ENCODE measurements at places on chromosomes 3 and 15. TPM values are rescaled to one million over a fixed set of nuclear protein-coding genes. Genes with fewer than 3 reads are reported as not detected.

DNA sequence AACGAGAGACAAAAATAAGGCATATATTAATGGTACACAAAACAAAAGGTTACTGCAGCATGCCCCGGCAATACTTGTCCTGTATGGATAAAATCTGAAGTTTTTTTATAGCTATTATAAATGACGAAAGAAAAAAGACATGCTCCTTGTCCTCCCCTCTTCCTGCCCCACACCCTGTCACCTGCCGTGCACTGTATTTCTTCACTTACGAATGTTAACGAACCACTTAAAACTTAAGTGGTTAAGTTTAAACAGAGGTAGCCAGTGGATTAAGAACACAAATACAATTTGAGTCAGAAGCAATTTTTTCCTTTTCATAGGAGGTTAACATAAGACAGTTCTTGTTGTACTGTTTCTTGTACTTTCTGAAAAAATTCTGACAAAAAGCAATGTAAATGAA, 799.1 kb upstream of the NECTIN3 start:
- no peak for DNase-seq

DNA sequence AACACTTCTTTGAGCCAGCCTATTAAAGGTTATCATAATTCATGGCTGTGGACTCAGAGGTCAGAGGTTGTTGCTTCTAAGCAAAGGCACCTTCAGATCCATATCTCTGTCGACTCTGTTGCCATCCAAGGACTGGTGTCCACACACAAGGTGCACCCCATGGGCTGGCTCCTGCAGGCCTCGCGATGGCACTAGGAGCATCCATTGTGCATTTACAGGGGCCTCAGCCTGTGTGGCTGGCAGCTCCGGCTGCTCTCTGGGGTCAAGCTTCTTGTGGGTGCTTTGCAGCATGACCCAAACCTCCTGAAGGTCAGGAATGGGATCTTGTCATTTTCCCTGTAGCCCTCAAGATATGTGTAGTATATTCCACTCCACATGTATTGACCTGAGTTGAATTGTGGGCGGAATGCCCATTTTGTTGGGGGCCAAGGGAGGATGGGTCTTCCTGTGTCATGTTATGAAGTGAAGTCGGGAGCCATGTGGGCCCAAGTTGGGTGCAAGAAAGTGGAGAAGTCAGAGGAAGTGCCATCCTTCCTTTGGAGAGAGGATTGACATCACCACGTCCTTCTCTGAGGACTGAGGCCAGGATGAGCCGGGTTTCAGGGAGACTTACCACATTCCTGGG, 43.9 kb downstream of the CHDH start:
- no peak for DNase-seq

GRCh38 chr3:905217-905616, 187.6 kb upstream of the CNTN6 start:
- DNase-seq, result no peak

DNA sequence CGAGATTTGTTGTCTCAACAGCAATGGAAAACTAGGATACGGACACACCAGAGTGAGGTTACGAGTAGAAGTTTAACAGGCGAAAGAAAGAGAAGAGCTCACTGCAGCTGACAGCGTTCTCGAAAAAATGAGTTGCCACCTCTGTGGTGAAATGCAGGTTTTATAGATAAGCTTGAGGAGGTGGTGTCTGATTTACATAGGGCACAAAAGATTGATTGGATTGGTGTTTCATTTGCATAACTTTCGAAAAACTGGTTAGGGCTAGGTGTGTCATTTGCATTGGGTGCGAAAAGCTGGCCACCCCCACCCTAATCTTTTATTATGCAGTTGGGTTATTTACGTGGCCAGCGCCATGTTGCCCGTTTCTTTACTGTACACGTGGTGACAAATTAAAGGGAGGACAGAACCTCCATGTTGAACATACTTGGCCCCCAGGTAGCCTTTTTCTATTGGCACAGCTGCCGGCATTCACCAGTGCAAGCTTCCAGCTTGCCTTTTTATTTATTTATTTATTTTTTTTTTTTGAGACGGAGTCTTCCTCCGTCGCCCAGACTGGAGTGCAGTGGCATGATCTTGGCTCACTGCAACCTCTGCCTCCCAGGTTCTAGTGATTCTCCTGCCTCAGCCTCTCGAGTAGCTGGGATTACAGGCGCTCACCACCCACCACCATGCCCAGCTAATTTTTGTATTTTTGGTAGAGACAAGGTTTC, 8.3 kb downstream of the IFT122 start:
- DNase-seq, result peak; percentile 54

DNA sequence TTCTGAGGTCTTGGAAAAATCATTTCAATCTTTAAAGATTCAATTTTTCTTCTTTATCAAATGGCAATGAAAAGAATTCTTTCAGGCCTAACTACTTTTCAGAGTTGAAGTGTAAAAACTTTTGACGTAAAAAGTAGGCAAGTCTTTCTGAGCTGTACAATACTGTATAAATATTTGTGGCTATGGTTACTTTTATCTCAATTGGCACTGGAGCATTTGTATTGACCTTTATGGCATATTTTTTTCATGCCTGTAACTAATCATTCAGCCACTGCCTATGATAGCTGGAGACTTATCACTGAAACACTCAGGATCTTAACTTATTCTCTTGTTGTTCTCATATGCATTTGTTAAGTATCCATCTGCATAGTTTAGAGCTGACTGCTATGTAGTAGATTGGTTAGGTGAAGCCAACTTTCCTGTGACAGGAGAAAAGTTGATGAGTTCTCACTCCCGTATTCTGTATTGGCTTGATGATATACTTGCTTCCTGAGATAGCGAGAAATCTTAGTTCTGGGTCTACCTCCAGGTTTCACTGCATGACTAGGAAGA, 290.4 kb upstream of the TBL1XR1 start:
- no peak for DNase-seq

DNA sequence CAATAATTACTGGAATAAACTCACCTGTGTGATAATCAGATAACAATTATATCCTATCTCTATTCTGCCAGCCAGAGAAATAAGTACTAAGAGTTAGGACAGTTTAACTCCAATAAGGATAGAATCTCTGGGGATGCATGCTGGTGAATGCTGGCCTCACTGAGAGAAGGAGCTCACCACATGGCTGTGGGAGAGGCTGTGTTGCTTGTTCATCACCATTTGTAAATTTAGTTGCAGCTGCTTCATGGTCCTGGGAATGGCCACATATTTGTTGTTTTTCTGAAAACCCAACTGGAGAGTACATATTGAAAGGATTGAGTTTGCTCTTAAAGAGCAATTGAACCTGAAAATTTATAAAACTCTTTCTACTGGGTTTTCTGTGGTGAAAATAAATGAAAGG, 207.3 kb downstream of the NECTIN3 start:
- DNase-seq, result no peak

DNA sequence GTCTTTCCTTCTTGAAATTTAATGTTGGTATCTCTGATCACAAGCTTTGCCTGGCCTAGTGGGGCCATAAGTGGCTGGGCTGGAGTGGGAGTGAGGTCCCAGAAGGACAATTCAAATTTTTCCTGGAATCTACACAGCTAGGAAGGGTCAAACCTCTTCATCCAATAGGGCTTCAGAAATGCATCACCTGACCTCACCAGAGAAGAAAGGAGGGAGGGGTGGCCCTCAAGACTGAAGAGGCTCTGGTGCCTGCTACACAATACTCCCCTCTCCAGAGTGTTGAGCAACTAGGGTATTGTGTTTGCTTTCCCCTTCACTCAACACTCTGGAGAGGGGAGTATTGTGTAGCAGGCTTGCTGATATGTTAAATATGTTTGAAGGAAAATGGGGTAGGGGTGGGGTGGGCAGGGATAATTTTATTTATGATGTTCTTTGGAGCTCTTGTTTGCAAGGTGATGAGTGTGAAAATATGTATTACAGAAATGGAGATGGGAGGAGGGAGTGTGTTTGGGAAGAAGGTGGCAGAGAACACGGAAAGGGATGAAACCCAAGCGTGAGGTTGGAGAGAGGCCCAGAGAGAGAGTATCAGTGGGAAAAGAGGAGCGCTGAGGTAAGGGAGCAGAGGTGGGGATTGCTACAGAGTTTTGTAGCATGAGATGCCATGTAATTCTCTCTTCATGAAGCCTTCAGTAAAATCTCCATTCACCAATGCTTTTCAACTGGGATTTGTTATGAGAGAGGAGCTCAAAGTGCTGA, 5.7 kb upstream of the KLHL24 start:
- DNase-seq, result no peak

DNA sequence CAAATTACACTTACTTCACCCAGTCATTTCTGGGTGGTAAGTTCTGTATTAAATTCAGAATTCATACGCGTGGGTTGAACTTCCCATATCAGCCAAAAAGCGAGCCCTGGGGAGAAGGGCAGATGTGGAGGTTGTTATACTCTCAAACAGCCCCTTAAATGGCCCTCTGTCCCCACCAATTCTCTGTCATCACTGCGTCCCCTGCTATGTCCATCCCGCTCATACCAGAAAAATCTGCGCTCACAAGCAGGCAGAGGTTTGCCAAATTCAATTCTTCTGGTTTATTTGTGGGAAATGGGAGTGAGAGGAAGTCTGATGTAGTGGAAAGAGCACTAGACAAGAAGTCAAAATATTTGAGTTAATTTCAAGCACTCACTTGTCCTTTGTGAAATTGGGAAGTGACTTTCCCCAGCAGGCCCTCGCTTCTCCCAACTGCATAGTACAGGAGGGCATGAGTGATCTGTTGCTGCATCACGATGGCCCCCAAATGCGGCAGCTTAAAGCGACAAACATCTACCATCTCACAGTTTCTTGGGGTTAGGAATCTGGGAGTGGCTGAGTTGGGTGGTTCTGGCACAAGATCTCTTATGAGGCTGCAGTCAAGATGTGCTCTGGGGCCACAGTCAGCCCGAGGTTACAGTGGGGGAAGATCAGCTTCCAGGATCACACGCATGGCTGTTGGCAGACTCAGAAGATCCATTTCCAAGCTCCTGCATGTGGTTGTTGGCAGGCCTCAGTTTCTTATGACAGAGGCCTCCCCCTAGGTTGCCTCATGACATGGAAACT, 67.7 kb downstream of the CPN2 start:
- no peak for DNase-seq

The MYLK gene
- 671 TPM for total RNA-seq

Data from mucosa of gallbladder (tissue), 1 donor.